ENCODE measurements at places on chromosomes 13 and 19. TPM values are rescaled to one million over a fixed set of nuclear protein-coding genes. Genes with fewer than 3 reads are reported as not detected.

- no peak for DNase-seq
These were observed 202.9 kb downstream of the SUCLA2 start for GRCh38 chr13:47798194-47798593.

- no peak for DNase-seq
These were observed 77.8 kb upstream of the RFC3 start for GRCh38 chr13:33740134-33740538.

MARK4 gene
- 17.1 TPM for polyA plus RNA-seq

GRCh38 chr19:58394821-58395219, 636 bp upstream of the RNF225 start:
- DNase-seq = no peak

- DNase-seq = no peak
These were observed 1.3 kb upstream of the RINL start for GRCh38 chr19:38879400-38879751.

ZNF888 gene
- polyA plus RNA-seq = 1.1 TPM

DNA sequence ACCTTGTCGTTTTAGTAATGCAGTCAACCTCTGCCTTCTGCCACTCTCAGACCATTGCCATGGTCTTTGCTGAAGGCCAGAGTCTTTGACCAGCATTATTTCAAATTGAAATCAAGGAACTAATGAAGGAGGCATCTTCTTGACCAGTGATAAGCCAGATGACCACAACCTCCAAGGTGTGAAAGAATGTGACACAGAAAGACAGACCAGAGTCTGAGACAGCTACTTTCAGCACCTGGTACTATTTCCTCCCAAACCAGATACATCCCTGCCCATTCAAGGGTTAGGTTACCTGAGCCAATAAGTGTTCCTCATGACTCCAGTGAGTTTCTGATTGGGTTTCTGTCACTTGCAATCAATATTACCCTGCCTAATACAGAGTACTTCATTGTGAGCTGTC, 20.3 kb upstream of the RNASEH2B start:
- no peak for DNase-seq

GRCh38 chr13:113748862-113749451, 10.1 kb upstream of the TMEM255B start:
- DNase-seq = no peak

DNA sequence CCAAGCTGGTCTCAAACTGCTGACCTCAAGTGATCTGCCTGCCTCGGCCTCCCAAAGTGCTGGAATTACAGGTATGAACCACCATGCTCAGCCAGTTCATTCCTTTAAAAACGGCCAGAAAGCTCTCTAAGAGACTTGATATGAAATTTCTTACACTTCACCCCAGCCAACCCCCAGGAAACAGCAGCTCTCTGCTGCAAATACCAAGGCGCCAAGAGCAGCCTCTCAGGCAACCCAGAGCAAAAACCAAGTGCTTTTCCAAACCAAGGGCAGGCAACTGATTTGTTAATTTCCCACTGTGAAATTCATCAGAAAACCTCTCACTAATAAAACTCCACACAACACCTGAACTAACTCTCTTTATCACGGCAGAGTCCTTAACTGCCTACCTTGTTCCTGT, 44.9 kb downstream of the LATS2 start:
- no peak for DNase-seq

DNA sequence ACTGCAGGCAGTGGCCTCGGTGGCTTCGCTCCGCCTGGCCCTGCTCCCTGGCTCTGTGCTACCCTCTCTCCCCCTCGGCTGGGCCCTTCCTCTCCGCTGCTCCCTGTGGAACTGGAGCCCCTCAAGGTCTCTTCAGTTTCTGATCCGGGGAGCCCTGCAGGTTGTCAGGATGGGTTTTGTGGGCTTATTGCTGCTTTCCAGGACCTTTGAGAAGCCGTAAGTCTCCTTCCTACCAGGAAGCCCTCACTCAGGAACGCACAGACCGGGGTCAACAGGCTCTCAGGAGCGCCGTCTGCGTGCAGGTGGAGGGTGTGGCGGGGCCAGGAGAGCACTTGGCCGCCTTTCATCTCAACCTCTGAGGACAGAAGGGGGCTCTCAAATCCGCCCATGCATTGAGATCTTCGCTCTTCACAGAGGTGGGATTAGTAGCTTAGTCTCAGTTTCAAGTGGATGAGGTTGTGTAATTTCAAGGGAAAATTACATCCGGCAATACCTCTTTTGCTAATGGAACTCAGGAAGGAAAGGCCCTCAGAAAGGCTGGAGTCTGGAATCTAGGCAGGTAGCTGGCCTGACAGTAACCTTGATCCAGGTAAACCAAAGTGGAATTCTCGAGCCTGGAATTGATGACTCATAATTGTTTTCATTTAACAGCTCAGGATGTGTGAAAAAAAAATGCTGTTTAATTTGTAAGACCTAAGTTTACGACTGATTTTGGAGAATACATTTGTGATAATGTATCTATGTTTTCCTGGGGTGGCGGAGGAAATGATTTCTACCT, 102.0 kb downstream of the ATP11A start:
- DNase-seq = no peak

DNA sequence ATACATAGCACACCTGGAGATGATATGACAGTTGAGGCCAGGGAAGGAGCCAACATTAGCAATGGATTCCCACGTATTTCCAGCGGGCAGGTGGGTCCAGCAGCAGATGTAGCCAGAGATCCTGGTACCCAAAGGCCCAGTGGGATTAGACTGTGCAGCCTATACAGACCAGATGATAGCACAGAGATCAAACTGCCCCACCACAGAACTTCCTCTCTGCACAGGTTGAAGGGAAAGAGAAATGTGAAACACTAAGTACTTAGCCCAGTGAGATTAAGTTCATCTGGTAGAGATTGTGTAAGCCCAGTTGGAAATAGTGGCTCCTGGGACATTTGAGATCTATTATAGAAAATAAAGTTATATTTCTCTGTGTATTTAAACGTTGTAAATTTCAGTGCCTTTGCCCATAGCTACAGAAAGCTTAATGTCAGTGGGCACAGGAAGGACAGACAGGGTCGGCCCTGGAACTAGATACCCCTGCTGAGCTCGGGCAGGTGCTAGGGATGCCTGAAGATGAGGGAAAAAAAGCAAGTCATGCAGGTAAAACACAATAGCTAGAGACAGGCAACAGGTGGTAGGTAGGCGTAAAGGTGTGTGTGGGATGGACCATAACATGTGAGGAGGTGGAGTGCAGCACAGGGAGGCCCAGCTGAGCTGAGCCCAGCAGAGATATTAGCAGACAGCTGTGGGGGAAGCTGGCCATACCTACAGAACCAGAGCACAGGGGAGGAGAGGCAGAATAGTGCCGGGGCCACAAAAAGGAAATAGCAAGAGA, 27.3 kb upstream of the SPATA13 start:
- DNase-seq = no peak

TGDS gene
- 5.9 TPM for polyA plus RNA-seq

- no peak for DNase-seq
These were observed 19.6 kb downstream of the GPR183 start for GRCh38 chr13:99287551-99287950.

DNA sequence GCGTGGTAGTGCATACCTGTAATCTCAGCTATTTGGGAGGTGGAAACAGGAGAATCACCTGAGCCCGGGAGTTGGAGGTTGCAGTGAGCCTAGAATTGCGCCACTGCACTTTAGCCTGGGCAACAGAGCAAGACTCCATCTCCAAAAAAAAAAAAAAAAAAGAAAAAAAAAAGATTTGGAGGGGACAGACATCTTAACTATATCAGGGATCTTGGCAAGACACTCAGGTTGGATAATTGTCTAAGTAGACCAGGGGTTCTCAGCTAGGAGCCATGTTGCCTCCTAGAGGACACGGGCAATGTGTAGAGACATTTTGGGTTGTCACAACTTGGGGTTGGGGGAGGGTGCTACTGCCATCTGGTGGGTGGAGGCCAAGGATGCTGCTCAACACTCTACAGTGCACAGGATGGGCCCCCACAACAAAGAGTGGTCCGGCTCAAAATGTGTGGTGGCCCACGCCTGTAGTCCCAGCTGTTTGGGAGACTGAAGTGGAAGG, 1.9 kb upstream of the ZNF580 start:
- DNase-seq = no peak

GRCh38 chr13:101053301-101054093, 362.8 kb downstream of the NALCN start:
- no peak for DNase-seq

GRCh38 chr19:8046569-8047165, 5.9 kb upstream of the CCL25 start:
- no peak for DNase-seq

CPT1C gene
- polyA plus RNA-seq = 26.0 TPM

- no peak for DNase-seq
These were observed 1146.2 kb upstream of the SPRY2 start for GRCh38 chr13:81487151-81487550.

CCDC122 gene
- polyA plus RNA-seq = 1.5 TPM

DNA sequence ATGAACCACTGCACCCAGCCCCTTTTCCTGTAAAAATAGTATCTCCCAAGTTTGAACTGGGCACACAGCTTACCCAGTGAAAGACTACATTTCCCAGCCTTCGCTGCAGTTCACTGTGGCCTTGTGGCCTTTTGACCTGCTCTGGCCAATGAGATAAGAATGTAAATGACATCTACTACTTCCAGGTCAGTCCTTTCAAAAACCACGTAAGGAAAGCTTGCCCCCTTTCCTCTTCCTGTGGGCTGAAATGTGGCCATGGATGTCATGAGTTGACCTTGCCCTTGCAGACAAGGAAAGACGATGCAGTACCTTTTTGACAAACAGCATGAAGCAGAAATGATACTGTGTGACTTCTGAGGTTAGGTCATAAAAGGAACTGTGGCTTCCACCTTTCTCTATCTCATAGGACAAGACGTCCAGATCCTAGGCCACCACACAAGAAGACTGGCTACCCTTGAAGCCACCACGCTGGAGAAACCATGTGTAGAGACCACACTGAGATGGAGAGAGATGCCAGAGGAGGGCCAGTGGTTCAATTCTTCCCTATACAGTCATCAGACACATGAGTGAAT, 19.9 kb downstream of the ACER1 start:
- no peak for DNase-seq

DNA sequence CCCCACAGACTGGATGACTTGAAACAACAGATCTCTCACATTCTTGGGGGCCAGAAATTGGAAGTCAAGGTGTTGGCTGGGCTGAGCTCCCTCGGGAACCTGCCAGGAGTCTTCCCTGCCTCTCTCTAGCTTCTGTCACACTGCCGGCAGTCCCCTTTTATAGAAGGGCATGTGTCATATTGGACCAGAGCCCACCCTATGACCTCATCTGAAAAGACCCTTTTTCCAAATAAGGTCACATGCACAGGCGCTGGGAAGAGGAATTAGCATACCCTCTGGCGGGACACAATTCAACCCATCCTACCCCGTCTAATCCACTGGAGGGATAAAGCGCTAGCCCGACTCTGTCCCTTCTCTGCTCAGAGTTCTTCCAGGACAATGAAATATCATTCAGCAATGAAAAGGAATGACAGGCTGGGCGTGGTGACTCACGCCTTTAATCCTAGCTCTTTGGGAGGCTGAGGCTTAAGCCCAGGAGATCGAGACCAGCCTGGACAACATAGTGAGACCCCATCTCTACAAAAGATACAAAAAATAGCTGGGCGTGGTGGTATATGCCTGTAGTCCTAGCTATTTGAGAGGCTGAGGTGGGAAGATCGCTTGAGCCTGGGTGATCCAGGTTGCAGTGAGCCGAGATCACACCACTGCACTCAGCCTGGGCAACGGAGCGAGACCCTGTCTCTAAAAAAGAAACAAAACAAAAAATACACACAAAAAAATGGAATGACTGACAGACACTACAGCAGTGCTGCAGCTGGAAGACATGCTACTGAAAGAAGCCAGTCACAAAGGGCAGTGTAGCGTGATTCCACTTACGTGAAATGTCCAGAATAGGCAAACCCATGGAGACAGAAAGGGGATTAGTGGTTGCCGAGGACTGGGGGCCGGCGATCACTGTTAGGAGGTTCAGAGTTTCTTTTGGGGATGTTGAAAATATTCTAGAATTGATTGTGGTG, 28.5 kb downstream of the MEIS3 start:
- DNase-seq = no peak

- DNase-seq = no peak
These were observed 92.9 kb downstream of the SOX1 start for GRCh38 chr13:112159575-112160547.

Data from BJ (cell line).